ENCODE measurements at places on chromosomes 4 and X. TPM values are rescaled to one million over a fixed set of nuclear protein-coding genes. Genes with fewer than 3 reads are reported as not detected.

Gene TLR3
- total RNA-seq: 3.5 TPM

Gene SYNPO2
- total RNA-seq: 152 TPM

Gene AADAT
- total RNA-seq: 1.2 TPM

Gene CHIC1
- total RNA-seq: 17.9 TPM

Gene STEEP1
- 17.4 TPM for total RNA-seq

Gene HPGD
- 1.4 TPM for total RNA-seq

Gene FOXO4
- 17.0 TPM for total RNA-seq

Gene CLCN4
- total RNA-seq: 37.6 TPM

Gene ANKRD50
- 8.2 TPM for total RNA-seq

Gene CDX4
- total RNA-seq: not detected

Gene SMPX
- total RNA-seq: 403 TPM

Gene NKX6-1
- total RNA-seq: not detected

Gene NPY1R
- total RNA-seq: 4.4 TPM

Gene RAB40A
- not detected for total RNA-seq

Gene MAGEB17
- total RNA-seq: 0.24 TPM

Gene GABRE
- total RNA-seq: 4.2 TPM

Gene KLF8
- 6.9 TPM for total RNA-seq

Gene TMEM187
- 4.7 TPM for total RNA-seq

Gene CNGA1
- 0.24 TPM for total RNA-seq

Gene WNK3
- total RNA-seq: 3.0 TPM

Gene RHOXF1
- total RNA-seq: not detected

Gene CCNA2
- total RNA-seq: 1.3 TPM

Gene IL9R
- not detected for total RNA-seq

Measured in right atrium auricular region (tissue), 2 donors.